CD4-positive, alpha-beta T cell treated with Interleukin-10 for 1 hour (primary cell): ENCODE measurements at places on chromosomes 2 and 18.
A peak's percentile ranks its signal among the peaks of the same experiment; 100 is the strongest.

DNA sequence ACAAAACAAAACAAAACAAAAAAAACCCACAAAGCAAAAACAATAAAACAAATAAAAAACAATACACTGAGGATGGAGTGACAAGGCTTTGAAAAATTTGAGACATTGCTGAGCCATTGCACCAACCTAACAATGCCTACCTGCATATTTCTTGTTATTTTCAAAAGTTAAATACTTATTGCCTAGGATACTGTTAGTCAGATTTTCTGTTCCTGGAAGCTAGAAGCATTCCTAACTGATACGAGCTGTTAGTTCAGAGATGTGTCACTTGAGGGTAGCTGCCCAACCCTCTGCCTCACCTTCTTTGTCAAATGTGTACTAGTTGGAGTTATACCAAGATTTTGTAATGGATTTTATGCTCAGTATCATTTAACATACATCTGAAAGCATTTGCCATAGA lies 187.2 kb downstream of the TXNL1 start:
- no peak for DNase-seq

GRCh38 chr2:186427970-186428369 lies 58.1 kb upstream of the ZC3H15 start:
- no peak for DNase-seq

- DNase-seq: peak; percentile 62
Observed at GRCh38 chr2:27074738-27075565, 3.5 kb upstream of the EMILIN1 start.

DNA sequence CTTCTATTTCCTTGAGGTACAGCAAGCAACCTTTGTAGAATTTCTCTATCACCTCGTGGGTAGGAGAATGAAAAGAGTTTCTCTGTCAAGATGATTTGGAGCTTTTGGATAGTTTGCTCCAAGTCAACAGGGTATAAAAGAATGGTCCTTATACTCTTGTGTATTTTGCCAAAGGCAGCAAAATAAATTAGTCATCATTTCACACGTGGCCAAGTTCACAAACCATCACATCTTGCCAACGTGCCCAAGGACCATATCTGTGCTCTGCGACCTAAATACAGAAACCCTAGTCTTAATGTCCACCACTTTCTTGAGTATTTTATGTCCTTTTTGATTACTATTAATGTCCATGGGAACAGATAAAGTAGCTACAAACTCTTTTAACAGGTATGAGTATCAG lies 262.9 kb downstream of the AFF3 start:
- DNase-seq: no peak

GRCh38 chr18:77708826-77709506 lies 459.3 kb downstream of the GALR1 start:
- no peak for DNase-seq

DNA sequence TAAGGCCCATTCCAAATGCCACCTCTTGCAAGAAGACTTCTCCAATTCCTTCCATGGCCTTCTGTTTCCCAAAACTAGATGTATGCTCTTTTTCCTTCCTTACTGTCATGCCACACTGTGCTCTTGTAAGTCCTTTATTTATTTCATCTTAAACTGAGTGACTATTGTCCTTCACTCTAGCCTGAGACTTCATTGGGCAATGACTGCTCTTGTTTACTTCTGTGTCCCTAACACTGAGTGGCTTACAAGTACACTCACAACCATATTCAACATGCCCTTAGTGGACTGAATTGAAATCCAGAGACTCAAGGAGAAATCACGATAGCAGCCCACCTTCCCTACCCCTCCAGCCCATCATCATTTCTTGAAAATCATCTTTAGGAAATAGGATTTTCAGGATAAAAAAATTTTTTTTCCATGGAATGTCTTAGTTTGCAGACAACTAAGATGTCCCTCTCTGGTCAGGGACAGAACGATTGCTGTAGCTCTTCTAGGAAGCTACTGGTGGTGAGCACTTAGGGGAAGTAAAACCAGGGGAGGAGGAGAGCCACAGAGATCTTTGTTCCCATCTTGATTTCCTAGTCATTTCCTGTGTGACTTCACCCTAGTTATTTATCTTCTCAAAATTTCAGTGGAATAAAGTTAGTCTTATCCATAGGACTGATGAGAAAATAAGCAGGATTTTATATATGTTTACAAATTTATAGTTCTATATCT lies 80.7 kb downstream of the CYRIA start:
- DNase-seq: no peak
